ENCODE measurements at places on chromosomes 12 and 14.

- no peak for DNase-seq
Observed at GRCh38 chr12:130199581-130200390, 37.5 kb downstream of the FZD10 start.

- DNase-seq = no peak
Observed at GRCh38 chr14:54301359-54301758, 95.4 kb upstream of the CDKN3 start.

DNA sequence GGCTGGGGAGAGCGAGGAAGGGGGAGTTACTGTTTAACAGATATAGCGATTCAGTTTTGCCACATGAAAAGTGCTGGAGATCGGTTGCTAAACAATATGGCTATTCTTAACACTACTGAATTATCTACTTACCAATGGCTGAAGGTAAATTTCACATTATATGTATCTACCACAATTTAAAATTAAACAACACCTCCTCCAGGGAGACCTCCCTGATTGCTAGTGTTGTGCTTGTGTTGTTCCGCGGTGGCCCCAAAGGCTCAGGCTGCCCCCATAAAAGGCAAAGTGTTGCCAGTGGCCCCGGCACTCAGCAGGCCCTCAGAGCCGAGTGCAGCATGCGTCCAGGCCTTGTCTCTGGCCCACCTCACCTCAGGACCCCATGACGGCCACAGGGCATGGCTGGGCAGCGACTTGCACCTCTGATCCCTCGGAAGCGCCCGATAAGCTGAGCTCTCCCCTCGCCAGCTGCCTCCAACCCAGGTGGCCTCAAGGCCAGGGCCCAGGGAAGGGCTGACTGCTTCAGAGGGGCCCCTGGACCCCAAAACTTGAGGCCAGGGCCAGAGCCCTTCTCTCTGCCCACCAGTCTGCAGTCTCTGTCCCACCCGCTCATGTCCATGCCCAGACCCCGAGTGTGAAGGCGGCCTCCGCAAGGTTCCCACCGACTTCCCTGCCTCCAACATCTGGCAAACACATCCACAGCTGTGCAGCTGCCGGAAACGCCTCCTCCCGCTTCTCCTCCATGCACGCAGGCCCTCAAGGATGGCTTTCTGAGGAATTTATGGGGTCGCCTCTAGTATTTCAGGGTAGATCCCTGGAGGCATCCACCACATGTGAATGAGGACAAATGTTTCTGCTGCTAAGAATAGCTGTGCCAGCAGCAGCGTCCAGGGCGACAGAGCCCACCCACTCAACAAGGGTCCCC, 60.0 kb downstream of the NCOR2 start:
- no peak for DNase-seq

DNA sequence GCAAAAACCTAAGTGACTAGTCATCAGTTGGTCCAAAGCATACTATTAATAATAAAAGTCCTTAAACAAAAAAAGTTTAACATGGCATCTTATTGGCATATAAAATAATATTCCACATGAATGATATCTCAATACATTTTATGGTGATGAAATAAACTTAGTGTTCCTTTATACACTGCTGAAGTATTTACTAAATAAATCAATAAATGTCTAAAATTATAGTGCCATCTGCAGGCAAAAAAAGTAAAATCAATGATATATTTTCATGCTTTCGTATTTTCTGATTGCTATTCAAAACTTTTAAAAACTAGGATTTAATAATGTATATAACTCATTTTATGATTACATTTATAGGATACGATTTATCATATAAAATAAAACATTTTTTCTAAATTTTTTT, 30.5 kb downstream of the PUS7L start:
- DNase-seq = no peak

DNA sequence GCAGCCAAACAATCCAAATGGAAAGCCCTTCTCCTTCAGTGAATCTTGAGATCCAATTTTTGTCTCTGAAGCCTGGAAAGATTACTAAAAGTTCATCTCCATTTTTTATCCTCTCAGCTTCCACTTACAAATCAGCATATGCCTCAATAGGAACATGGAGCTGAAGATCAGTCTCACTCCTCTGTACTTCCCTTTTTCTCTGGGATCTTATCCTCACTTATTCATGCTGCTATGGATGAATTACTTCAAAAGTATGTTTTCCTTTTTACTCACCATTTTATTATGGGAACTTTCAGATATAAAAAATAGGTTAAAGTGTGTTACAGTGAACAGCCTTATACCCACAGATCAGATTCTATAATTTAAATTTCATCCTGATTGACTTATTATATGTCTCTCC, 14.4 kb upstream of the NTF3 start:
- DNase-seq = no peak

GRCh38 chr12:64670919-64671639, 60.8 kb downstream of the RASSF3 start:
- DNase-seq = no peak

- DNase-seq = no peak
Observed at GRCh38 chr12:12925388-12925787, 26.6 kb downstream of the GPRC5D start.

- DNase-seq = no peak
Observed at GRCh38 chr14:50600849-50601248, 40.9 kb downstream of the ATL1 start.

All from right lung (tissue), 10 donors.